ENCODE measurements at places on chromosomes 5 and 9. TPM values are rescaled to one million over a fixed set of nuclear protein-coding genes. Genes with fewer than 3 reads are reported as not detected.

The SERINC5 gene
- total RNA-seq, result 11.6 TPM

GRCh38 chr5:159106193-159106568 is 6.5 kb upstream of the EBF1 start:
- no peak for DNase-seq

DNA sequence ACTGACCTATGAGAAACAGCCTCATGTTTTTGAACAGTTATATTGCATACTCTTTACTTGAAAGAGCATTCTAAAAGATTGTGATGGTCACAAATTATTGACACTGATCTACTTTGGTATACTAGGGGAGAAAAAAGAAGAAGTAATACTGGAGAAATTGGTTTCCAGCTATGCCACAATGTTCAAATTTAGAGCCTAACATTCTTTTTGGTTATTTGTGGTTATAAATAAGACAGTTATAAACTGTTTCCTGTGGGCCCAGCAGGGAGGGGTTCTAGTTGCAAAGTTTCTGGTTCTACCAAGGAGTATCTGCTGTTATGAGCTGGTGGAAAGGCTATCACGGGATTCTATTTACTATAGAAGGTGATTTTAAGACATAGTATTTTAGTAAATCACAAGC is 4.8 kb downstream of the CWC27 start:
- DNase-seq, result no peak

DNA sequence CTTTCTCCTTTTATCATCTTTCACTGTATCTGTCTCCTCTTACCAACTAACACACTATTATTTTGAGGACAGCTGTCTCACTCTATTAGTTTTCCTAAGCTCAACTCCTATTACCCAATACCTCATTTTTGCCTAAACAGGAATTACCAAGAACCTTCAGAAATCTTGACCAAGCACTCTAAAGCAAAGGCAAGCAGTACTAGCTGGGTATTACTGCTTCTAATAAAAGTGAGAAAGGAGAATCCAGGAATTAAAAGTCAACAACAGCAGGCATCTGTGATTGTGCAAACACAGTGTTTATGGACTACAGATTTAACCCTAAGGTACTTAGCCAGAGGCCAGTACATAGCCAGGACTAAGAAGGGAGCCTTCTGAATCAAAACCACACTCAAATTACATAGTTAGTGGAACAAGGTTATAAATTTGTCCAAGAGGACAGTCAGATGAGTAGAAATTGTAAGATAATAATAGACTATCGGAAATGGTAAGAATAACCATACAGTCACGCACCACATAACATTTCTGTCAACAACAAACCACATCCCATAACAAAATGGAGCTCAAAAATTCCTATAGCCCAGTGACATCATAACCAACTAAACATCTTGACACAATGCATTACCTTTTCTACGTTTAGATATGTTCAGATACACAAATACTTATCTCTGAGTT is 8.3 kb downstream of the RFX3 start:
- no peak for DNase-seq

The HSD17B4 gene
- total RNA-seq, result 133 TPM

The SLC27A6 gene
- 0.08 TPM for total RNA-seq

The UBAC1 gene
- total RNA-seq, result 14.0 TPM

- DNase-seq, result no peak
Observed at GRCh38 chr9:90795871-90796317, 5.7 kb upstream of the SYK start.

The TTC16 gene
- not detected for total RNA-seq

DNA sequence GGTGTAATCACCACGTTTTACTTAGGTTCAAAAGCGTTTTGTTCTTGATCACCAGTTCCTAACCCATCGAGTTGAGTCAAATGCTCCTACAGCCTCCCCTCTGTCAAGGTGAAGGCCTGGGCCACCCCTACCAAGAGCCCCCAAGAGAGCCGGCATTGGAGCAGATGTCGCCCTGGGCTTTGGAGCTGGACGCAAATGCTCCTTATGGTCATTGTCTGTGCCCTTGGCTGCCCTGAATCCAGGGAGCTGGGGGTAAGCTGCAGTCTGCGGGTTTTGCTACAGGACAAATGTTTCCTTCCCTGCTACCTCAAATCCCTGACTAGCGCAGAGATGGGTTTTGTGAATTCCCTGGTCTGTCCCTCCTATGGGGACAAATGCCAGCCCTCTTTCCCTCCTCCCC is 4.9 kb downstream of the RNF183 start:
- DNase-seq, result no peak

DNA sequence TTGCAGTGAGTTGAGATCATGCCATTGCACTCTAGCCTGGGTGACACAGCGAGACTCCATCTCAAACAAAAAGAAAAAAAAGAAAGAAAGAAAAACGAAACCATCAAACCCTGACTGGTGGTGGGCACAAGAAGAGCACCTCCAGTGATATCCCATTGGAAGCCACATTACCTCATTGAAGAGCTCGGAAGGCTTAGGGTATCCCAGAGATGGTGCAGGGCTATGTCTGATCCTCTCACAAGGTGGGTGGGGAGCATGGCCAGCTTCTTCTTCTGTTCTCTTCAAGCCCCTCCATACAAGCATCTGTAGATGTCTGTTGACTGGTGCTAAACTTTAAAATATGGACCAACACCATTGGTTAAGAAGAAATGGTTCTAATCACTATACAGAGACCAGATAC is 45.8 kb downstream of the GAS1 start:
- DNase-seq, result no peak

GRCh38 chr5:19565466-19565865 is 422.5 kb downstream of the CDH18 start:
- no peak for DNase-seq

- DNase-seq, result no peak
Observed at GRCh38 chr5:154646745-154647113, 108.4 kb upstream of the LARP1 start.

- peak; percentile 58 for DNase-seq
Observed at GRCh38 chr5:150637245-150638052, 3.0 kb upstream of the SYNPO start.

The QRFP gene
- not detected for total RNA-seq

All from pancreas (tissue), 10 donors.